NAMALWA (cell line): ENCODE measurements at places on chromosomes 1 and 21.

DNA sequence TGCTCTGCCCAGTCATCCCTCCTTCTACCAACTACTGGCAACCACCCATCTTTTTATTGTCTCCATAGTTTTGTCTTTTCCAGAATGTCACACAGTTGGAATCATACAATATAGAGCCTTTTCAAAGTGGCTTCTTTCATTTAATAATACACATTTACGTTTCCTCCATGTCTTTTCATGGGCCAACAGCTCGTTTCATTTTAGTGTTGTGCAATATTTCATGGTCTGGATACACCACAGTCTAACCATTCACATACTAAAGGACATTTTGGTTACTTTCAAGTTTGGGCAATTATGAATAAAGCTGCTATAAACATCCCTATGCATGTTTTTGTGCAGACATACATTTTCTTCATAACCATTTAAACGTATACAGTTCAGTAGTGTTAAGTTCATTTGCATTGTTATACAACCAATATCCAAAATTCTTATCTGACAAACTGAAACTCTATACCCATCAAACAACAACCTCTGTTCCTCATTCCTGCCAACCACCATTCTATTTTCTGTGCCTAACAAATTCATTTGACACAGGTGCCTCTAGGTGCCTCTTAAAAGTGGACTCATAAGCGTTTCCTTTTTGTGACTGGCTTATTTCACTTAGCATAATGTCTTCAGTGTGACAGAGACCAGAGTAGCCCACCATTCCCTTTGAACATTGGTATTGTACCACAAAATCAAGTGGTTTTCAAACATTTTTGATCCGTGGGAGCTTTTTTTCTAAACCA, 138.1 kb downstream of the NR5A2 start:
- DNase-seq: no peak

GRCh38 chr1:154767315-154768240, 102.5 kb downstream of the KCNN3 start:
- DNase-seq: no peak

DNA sequence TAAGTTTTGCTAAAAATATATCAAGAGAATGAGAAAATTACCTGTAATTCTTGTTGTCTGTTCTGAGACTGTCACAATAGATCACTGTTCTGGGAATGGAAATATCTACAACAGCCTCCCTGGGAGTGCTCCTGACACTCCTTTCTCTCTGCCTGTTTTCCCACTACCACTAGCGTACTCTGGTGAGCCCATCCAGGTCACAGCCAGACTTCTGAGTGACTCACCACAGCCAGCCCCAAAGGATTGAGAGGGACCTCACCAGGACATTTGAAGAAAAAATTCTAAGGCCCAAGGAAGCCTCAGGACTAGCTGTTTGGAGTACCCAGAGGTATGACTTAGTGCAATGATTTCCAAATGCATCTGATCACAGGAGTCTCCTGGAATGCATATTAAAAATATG, 39.0 kb upstream of the TADA1 start:
- DNase-seq: no peak

DNA sequence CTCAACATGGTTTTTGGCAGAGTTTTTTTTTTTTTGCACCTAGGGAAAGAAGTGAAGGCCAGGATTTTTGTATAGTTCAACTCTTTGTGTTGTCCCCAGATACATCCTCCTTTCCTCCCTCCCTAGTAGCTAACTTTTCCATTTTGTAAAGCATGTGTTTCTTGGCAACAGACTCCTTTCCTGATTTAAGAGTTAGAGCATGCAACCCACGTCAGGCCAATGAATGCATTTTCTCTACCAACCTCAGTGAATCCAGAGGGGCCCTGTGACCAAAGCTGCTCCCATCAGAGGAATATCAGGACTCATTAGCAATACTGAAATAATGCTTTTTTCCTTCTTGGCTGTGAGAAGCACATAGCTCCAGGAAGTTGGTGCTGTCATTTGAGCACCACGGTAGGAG, 287.2 kb downstream of the LMO4 start:
- no peak for DNase-seq

DNA sequence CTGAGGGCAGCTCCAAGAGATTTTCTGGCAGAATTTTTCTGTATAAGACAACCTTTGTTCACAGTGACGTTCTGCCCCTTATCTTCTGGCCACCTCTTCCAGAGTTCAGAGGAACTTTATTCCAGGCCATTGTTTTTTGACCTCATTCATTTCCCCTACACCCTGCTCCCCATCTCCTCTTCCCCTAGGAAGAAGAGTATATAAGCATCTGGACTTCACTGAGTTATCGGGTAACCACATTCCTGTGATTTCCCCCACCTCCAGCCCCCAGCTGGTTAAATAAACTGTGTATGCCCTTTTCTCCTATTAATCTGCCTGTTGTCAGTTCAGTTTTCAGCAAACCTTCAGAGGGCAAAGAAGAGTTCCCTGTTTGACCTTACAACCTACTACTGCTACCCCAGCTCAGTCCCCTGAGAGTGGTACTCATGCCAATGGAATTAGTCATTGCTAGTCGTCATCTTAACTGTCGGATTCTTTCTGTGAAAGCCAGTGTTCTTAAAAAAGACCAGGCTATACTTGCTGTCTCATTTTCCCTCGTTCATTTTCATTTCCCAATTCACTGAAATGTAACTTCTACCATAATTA, 14.3 kb upstream of the ALG14 start:
- DNase-seq: no peak

- DNase-seq: no peak
These were observed 63.7 kb downstream of the TOR3A start for GRCh38 chr1:179145521-179145920.

- DNase-seq: no peak
These were observed 1.5 kb upstream of the NEK7 start for GRCh38 chr1:198155253-198155652.

DNA sequence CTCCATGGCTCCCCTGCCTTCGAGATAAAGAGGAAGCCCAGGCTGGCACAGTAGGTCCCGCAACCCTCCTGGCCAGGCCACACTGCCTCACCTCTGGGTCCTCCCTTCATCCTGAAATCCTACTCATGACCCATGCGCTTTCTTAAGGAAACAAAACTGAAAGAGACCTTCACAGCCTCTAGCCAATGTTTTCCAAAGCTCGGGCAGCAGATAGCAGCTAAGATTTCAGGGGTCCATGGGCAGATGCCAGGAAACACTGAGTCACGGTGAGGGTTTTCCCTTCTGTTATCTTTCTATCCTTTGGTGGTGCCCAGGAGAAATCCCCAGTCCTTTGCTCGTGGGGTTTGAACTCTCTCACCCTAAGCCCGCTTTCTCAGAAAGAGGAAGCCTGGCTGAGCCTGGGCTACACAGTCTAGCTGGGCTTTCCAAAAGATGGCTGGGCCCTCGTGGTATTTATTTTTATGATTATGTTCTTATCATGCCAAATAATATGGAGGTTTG, 26.6 kb downstream of the TTC39A start:
- DNase-seq: no peak

DNA sequence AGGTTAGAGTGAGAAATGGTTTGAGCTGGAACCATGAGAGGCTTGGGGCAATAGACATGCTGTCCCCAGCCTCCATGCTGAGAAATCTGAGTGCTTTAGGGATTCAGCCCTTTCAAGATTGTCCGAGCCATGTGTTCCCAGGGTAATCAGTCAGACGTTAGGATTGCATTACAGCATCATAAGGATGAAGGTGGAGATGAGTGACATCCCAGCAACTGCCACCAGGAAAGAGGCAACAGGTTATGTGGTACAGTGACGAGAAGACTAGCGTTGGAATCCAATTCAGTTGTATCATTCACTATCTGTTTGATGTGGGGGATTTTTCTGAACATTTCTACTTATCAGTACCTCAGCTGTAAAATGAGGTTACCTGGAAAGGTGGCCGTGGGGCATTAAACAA, 1.7 kb downstream of the CAMK1G start:
- DNase-seq: no peak
